ENCODE measurements at places on chromosomes 3 and 15.

GRCh38 chr3:23103764-23104163 is 99.4 kb upstream of the UBE2E2 start:
- no peak for DNase-seq

DNA sequence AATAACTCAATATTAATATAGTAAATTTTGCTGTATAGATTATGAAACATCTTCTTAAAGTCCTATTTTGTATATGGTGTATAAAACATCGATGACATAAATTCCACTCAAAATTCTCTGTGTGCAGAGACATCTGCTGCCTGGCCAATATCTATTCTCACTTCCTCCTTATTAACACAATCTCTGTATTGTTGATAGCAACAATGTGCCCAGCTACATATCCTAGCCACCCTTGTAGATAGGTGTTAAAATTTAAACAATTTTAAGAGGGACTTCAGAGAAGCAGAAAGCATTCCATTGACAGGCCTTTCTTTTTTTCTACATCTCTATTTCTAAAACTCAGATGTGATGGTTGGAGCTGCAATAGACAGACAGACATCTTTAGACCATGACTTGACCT is 72.3 kb downstream of the FGF12 start:
- no peak for DNase-seq

GRCh38 chr3:59263152-59263551 is 213.3 kb upstream of the CFAP20DC start:
- no peak for DNase-seq

- no peak for DNase-seq
Measured at GRCh38 chr3:147299656-147300055, 106.7 kb downstream of the ZIC4 start.

GRCh38 chr15:47473106-47473725 is 244.1 kb upstream of the SEMA6D start:
- no peak for DNase-seq

DNA sequence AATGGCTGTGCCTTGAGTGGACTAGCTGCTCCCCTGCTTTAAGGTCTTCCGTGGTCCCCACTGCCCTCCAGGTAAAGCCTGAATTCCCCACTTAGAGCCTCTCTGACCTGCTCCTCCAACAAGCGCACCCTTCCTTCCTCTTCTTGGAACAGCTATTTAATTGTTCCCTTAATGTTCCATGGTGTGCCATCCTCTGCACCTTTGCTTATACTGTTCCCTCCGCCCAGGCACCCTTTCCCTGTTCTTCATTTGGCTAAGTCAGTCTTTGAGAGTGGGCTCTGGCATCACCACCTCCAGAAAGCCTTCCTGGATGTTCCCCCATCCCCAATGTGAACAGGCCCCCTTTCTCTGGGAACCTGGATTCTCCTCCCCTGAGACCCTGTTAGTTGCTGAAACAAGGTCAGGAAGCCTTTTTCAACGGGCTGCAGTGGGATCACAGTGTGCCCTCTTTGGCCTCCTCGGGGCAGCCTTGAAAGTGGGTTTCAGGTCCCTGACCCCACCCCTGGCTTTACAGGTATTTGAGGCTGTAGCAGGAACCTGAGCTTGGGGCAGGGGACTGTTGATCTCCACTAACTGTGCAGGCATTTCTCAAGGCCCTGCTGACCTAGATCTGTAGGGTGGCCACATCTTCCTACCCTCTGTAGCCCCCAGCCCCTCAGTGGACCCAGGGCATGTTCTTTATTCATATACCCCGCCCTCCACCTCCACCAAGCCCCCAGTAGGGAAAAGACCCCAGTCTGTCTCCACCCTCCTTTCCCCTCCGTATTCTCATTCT is 5.0 kb downstream of the ISLR start:
- DNase-seq: no peak

Measured in NCI-H2171 treated with DMSO at 0.1 percent for 48 hours (cell line).